OCI-LY7 (cell line): ENCODE measurements at places on chromosomes 12 and 14.
A peak's percentile ranks its signal among the peaks of the same experiment; 100 is the strongest.

DNA sequence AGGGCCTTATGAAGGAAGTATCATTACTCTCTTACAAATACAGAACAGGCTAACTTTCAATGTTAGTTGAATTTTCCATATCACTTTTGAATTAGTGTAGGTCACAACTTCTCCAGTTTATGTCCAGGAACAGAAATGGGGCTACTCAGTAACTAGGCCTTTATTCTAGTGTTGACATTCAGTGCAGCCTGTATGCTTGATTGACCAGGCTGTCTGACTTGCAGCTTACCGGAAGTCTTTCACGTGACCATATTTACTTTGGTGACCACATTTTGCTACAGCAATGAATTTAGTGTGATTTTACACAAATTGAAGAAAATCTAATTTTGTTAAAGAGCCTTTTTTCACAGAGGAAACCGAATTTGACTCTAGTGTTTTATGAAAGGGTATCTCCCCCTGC, 12.4 kb downstream of the MTERF2 start:
- peak; percentile 63 for DNase-seq

GRCh38 chr12:6779708-6780432, 7.5 kb downstream of the LAG3 start:
- DNase-seq: no peak

DNA sequence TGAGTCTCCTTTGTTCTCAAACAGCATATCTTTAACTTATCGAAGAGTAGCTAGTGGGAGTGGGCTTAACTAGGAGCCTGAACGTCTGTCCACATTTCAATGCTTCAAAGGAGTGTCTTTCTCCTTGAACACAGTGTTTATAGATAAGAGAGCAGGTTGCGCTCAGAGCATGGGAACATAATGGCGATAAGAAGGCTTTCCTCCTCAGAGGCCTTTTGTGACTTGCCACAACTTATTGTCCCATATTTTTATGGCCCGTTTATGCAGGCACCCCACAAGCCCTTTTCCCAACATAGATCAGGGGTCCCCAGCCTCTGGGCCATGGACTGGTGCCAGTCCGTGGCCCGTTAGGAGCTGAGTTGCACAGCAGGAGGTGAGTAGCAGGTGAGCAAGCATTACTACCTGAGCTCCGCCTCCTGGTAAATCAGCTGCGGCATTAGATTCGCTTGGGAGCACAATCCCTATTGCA, 2.6 kb upstream of the DDX47 start:
- DNase-seq: no peak

GRCh38 chr12:101634724-101635123, 40.0 kb downstream of the MYBPC1 start:
- peak; percentile 80 for DNase-seq

- DNase-seq: peak; percentile 71
Observed at GRCh38 chr14:77027538-77028383, 747 bp downstream of the IRF2BPL start.

DNA sequence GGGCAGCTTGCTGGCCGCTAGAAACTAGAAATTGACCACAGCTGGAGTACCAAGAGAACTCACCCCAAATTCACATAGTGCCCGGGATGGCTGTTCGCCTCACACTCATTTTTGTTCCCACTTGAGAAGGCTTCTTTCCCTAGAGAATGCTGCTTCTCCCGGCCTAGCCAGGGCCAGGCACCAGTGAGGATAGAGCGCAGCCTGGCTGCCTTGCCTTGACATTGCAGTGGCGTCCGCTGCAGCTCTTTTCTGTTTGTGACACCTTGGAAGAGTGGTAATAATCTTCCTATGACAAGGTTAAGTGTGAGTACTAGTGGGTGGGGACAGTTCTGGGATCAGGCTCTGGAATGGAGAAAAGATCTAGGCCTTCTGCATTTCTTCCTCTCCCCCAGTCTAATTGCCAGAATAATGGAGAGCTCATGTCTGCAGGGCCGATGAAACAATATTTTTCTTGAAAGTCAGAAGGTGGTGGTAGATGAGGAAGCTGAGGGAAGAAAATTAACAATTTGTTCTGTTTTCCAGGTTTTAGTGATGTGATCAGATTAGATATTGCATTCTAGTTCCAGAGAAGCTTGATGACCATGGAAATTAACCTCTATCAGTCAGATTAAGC, 3.7 kb downstream of the TMEM253 start:
- DNase-seq: peak; percentile 80

DNA sequence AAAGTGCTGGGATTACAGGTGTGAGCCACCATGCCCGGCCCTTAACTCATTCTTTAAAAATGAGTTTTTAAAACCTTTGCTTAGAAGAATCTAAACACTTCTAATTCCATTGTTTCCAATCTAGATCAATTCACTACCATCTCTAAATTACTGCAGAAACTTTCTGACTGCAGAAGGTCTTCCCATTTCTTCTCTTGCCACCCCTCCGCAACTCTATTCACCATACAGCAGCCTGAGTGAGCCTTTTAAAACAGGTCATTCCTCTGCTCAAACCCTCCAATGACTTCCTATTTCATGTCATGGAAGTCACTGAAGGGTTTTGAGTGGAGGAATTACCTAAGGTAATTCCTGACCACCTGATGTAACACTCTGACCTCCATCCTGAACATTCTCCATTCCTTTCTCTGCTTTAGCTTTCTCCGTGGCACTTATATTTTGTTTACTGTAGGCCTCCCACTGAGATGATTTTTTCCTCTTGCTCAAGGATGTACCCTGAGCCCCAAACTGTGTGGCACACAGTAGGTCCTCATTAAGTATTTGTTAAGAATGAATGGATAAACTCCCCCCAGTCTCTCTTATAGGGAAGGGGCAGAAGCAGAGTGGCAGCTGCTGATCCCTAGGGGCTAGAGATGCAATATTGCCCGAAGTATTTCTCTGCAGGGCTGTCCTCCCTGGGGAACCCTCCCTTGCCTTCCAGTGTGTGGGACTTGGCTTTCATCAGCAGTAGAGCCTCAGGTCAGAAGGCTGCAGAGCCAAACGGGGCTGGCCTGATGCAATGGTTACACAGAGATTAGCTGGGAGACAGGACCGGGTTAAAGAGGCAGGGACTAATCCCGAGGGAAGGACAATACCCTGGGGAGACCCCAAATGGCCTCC, 1.2 kb downstream of the DDIT3 start:
- peak; percentile 67 for DNase-seq

DNA sequence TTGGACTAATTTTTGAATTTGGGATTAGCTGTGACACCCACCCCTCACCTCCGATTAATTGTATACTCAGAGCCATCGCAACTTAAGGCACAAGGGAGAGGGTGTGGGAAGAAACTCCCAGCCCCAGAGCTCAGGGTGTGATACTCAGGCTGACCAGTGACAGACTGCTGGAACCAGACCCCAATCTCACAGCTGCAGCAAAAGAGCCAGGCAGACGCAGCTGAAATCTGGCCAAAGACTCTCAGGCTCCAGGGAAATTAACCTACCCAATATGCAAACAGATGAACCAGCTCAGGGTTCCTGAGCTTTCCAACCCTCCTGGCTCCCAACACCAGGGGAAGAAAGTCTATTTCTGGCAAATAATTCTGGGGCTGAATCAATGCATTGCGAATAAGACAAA, 30.5 kb downstream of the ANAPC7 start:
- no peak for DNase-seq

- peak; percentile 22 for DNase-seq
Observed at GRCh38 chr12:44876544-44877410, 662 bp upstream of the NELL2 start.

DNA sequence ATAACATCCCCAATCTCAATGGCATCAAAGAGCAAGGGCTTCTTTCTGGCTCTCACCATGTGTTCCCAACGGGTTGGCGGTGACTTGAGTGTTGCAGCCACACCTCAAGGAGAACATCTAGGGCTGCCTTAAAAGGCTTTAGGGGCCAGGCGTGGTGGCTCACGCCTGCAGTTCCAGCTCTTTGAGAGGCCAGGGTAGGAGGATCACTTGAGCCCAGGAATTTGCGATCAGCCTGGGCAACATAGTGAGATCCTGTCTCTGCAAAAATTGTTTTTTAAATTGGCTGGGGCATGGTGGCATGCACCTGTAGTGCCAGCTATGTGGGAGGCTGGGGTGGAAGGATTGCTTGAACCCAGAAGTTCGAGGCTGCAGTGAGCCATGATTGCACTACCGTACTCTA, 14.9 kb downstream of the RFLNA start:
- no peak for DNase-seq

DNA sequence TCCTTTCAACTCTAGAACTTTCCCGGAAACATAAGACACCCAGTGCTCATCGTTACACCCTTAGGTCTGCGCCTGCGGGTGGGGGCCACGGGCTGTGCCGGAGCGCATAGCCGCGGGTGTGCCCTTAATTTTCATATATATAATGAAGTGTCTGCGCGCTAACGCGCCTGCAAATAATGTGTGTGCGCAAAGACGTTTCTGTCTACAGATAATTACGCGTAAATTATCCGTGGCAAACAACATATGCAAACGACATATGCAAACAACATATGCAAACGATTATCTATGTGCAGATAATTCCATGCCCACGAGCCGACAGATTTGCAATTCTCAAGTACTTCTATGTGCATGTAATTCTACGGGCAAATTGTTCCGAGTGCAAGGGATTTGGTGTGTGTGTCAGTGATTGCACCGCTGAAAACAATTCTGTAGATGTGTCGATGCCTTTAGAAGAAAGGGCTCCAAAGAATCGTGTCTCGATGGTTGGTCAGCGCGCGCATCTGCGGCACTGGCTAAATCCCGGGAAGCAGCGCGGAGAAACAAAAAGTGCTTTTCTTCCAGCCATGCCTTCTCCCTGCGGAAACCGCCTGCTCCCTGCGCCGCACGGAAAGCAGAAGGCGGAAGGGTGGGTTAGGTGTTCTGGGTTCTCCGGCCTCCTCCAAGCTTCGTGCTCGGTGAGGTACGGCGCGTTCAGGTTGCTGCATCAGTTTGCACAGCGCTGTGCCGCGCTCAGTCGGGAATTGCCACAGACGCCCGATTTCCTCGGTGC, 34.5 kb upstream of the TBX5 start:
- no peak for DNase-seq

- DNase-seq: peak; percentile 24
Observed at GRCh38 chr12:122406701-122407164, 15.7 kb downstream of the CLIP1 start.

- DNase-seq: no peak
Observed at GRCh38 chr14:70108419-70108818, 80.3 kb downstream of the SLC8A3 start.

DNA sequence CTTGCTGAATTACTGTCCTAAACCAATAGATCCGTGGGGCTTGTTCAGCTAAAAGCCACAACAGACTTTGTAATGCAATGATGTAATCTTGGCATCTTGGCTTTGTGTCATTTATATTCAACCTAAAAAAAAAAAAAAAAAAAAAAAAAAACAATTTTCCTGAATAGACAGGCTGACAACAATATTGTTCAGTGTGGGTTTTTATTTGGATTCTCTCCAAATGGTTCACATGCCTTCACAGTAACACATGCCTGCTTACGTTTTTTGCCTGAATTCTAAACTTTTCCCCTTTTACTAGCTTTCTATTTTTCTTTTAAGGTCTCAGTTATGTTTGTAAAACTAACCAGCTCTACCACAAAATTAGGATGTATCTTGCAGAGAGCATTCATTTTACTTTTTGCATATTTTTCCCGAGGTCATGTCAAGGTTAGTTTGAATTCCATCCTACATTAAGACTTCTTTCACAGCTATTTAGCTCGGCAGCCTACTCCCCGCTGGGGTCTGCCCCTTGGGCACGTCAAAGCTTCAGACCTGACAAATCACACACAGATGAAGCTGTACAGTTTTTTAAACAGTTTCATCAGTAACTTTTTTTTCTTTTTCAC, 213.7 kb upstream of the NPAS3 start:
- DNase-seq: no peak

- no peak for DNase-seq
Observed at GRCh38 chr12:10779103-10779502, 23.3 kb downstream of the TAS2R7 start.

GRCh38 chr12:565161-565560, 98.1 kb downstream of the NINJ2 start:
- DNase-seq: no peak

GRCh38 chr14:99199846-99200653, 71.9 kb downstream of the BCL11B start:
- no peak for DNase-seq

- peak; percentile 51 for DNase-seq
Observed at GRCh38 chr12:75505706-75506312, 5.6 kb downstream of the KRR1 start.
